A549 treated with GW870086 at 1 μM for 4 hours (cell line): ENCODE measurements at places on chromosomes 6 and 20. TPM values are rescaled to one million over a fixed set of nuclear protein-coding genes. Genes with fewer than 3 reads are reported as not detected.

FUT9 gene
- not detected in 5 replicates for total RNA-seq

F13A1 gene
- not detected in 5 replicates for total RNA-seq

PDE7B gene
- total RNA-seq = 0.53 to 0.99 TPM (median 0.83 TPM) in 5 replicates

LY86 gene
- not detected in 5 replicates for total RNA-seq

BEND6 gene
- total RNA-seq = 0.61 to 1.3 TPM (median 0.99 TPM) in 5 replicates

GSTA3 gene
- not detected in 5 replicates for total RNA-seq

MYBL2 gene
- 68.0 to 83.7 TPM (median 78.8 TPM) in 5 replicates for total RNA-seq

PNPLA1 gene
- not detected in 5 replicates for total RNA-seq

SLC16A10 gene
- total RNA-seq = 0.56 to 0.91 TPM (median 0.62 TPM) in 5 replicates

BMP2 gene
- 0.31 to 0.46 TPM (median 0.38 TPM) in 5 replicates for total RNA-seq

NHSL1 gene
- 2.3 to 4.7 TPM (median 4.0 TPM) in 5 replicates for total RNA-seq

CLPSL1 gene
- not detected in 5 replicates for total RNA-seq

AGPAT4 gene
- total RNA-seq = 3.4 to 6.3 TPM (median 5.3 TPM) in 5 replicates

SLC26A8 gene
- not detected in 5 replicates for total RNA-seq

C20orf202 gene
- total RNA-seq = 0.09 TPM in 1 of 5 replicates, not detected in the others

EYS gene
- 0.02 to 0.23 TPM (median 0.11 TPM) in 4 of 5 replicates, not detected in the other for total RNA-seq

REM1 gene
- total RNA-seq = 0.39 to 0.82 TPM (median 0.56 TPM) in 5 replicates

SIM1 gene
- not detected in 5 replicates for total RNA-seq

PRL gene
- not detected in 5 replicates for total RNA-seq

PKHD1 gene
- total RNA-seq = not detected in 5 replicates

ECT2L gene
- not detected in 5 replicates for total RNA-seq

RTN4IP1 gene
- 9.2 to 10.8 TPM (median 10.0 TPM) in 5 replicates for total RNA-seq

RRAGD gene
- total RNA-seq = 3.7 to 5.2 TPM (median 4.4 TPM) in 5 replicates

SOD2 gene
- 164 to 199 TPM (median 171 TPM) in 5 replicates for total RNA-seq

PLAGL2 gene
- 12.8 to 14.2 TPM (median 13.6 TPM) in 5 replicates for total RNA-seq

TRIM15 gene
- not detected in 5 replicates for total RNA-seq

RHAG gene
- 0.06 to 0.15 TPM (median 0.09 TPM) in 3 of 5 replicates, not detected in the others for total RNA-seq

RAD21L1 gene
- total RNA-seq = not detected in 5 replicates

L3MBTL1 gene
- total RNA-seq = 0.89 to 1.1 TPM (median 1.1 TPM) in 5 replicates

PSORS1C2 gene
- not detected in 5 replicates for total RNA-seq

CTAGE9 gene
- not detected in 5 replicates for total RNA-seq

SLC22A23 gene
- total RNA-seq = 8.1 to 12.0 TPM (median 10.2 TPM) in 5 replicates

NFKBIE gene
- total RNA-seq = 6.6 to 9.7 TPM (median 8.5 TPM) in 5 replicates

GPX5 gene
- total RNA-seq = not detected in 5 replicates

NKX2-2 gene
- total RNA-seq = not detected in 5 replicates

CBFA2T2 gene
- total RNA-seq = 3.9 to 6.7 TPM (median 5.9 TPM) in 5 replicates

SPAG4 gene
- 2.9 to 6.0 TPM (median 4.7 TPM) in 5 replicates for total RNA-seq

LY6G6C gene
- total RNA-seq = 0.14 TPM in 1 of 5 replicates, not detected in the others

COL21A1 gene
- 0.51 to 2.4 TPM (median 0.76 TPM) in 5 replicates for total RNA-seq

TRAPPC3L gene
- total RNA-seq = not detected in 5 replicates

FGD2 gene
- not detected in 5 replicates for total RNA-seq

RNF217 gene
- total RNA-seq = 3.9 to 8.9 TPM (median 7.9 TPM) in 5 replicates

ERVFRD-1 gene
- total RNA-seq = not detected in 5 replicates

SLC17A1 gene
- total RNA-seq = 0.12 TPM in 1 of 5 replicates, not detected in the others
